ENCODE measurements at places on chromosomes 1 and 21. TPM values are rescaled to one million over a fixed set of nuclear protein-coding genes. Genes with fewer than 3 reads are reported as not detected.

Gene IL12RB2
- 159 TPM for total RNA-seq

Gene GJB3
- total RNA-seq: not detected

Gene EIF3I
- total RNA-seq: 196 TPM

Gene RBM15
- total RNA-seq: 57.4 TPM

Gene OR2L8
- total RNA-seq: not detected

Gene GJC2
- total RNA-seq: 1.0 TPM

Gene NUDT4B
- total RNA-seq: not detected

Gene AMY1C
- total RNA-seq: not detected

Gene GJA4
- 0.25 TPM for total RNA-seq
